ENCODE measurements at places on chromosomes 7 and 10.

- no peak for DNase-seq
Observed at GRCh38 chr7:63038987-63039386, 959.7 kb upstream of the ZNF722 start.

DNA sequence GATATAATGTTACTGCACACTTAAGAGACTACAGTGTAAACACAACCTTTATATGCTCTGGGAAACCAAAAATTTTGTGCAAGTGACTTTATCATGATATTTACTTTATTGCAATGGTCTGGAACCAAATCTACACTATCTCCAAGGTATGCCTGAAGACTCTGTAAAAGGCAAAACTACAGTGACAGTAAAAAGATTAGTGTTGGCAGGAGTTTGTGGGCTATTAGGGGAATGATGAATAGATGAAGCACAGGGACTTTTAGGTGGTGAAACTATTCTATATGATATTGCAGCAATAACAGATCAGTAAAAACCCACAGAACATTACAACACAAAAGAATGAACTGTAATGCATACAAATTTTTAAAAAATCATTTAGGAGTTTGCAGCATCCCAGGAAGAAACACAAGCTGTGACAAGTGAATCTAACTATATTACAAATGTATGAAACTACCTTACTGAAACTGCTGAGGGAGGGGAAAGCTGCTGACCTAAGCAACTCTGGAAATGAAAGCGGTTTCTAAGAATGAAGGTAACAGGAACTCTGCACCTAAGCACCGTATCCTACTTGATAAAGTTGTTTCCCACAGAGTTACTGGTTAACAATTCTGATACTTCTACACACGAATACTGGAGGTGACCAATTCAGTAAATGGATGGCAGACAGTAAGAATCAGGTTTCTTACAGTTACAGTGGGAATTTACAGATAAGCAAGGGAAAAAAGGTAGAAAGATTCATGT is 82.6 kb downstream of the ATE1 start:
- no peak for DNase-seq

DNA sequence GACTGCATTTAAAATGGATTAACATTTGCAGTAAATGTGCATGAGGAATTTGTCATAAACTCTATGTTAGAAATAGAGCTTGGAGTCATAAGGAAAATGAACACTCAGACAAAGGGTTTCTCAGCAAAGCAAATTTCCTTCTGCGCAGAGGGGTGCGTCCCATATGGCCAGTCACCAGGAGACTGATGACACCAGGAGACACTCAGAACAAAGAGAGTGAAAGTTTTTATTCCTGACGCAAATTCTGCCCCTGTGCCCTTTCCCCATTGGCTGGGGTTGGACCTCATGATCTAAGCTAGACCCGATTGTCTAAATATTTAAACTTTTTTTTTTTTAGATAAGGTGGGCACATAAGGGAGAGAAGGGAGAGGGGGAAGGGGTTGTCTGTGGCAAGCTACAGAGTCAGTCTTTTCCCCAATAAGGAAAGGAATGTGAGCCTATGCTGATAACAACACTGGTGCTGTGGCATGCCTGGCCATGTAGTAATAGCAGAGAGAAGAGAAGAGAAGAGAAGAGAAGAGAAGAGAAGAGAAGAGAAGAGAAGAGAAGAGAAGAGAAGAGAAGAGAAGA is 202.0 kb downstream of the POM121L12 start:
- no peak for DNase-seq

GRCh38 chr10:104099941-104100340 is 14.3 kb upstream of the COL17A1 start:
- no peak for DNase-seq

GRCh38 chr7:36967387-36967786 is 243.1 kb upstream of the AOAH start:
- DNase-seq: no peak

GRCh38 chr7:100546926-100547800 is 8.2 kb downstream of the AGFG2 start:
- DNase-seq: no peak

DNA sequence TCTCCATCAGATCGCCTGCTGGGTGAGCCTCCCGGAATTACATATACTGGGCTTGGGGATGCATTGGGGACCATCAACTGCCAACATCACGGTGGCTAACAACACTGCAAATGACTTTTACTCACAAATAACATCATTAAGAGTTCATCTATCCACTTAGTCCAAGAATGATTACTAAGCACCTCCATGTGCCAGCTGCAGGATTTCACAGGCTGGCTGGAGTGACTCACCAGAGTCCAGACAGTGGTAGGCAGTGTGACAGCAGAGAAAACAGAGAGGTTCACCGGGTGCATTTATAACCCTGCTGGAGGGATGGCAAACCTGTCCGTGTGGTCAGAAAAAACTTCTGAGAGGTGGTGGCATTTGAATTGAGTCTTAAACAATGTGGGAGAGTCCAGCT is 3.2 kb upstream of the IGFBP3 start:
- DNase-seq: no peak

- DNase-seq: no peak
Observed at GRCh38 chr7:142618655-142619351, 130.5 kb upstream of the PRSS1 start.

DNA sequence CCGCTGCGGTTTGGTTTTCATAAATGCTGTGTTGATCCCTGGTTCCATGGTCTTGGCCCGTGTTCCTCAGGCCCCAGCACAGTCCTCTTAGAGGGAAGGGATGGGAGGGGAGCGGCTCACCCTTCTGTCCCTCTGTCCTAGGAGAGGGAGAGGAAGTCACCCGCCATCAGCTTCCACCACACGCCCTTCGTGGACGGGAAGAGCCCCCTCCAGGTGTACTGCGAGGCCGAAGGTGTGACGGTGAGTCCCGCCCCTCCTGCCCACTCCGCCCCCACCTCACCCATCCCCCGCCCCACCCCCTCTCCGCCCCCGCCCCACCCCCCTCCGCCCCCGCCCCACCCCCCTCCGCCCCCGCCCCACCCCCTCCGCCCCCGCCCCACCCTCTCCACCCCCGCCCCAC is 37.5 kb upstream of the DPYSL4 start:
- DNase-seq: no peak

GRCh38 chr7:50779427-50779826 is 3.3 kb downstream of the GRB10 start:
- DNase-seq: no peak

DNA sequence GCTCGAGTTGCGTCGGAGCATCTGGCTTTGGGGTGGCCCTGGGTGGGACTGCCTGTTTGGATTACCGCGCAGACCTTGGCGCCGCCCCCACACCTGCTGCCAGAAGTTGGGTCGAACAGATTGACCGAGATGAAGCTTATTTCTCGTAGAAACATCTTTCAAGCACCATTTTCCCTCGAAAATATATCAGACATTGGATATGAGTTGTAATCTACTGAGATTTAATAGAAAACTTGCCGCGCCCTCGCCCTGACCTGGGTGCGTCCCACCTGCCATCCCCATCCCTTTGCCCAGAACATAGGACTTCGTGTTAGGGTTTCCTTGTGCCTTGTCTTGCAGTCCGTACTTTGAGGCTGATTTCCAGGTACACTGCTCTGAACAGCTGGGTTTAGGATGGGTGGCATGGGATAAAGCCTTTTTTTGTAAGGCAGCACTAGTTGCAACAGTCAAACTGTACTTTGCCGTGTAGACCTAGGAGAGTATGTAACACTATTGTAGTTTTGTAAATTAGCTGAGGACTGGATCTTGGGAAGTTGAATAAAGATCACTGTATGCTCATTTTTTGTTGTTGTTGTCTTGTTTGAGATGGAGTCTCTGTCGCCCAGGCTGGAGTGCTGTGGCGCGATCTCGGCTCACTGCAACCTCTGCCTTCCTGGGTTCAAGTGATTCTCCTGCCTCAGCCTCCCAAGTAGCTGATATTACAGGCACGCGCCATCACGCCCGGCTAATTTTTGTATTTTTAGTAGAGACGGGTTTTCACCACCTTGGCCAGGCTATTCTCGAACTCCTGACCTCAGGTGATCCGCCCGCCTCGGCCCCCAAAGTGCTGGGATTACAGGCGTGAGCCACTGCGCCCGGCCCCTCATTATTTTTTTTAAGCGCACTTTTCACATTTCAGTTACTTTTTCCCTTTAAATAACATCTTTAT is 978 bp downstream of the OGDH start:
- DNase-seq: no peak

DNA sequence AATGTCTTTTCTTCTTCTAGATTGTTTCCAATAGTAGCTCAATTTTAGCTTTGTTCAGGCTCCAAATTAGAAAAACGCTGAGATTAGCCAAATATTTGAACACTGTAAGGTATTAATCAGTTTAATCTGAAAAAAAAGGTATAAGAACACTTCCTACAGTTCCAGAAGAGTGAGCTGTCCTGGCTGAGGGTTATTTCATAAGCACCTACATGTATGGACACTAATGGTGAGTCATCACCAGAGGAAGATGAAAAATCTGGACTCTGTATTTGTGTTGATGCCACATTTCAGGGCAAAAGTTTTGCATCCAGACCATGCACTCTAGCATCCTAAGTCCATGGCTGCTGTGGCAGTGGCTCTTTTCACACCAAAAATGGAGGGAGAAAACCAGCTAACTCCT is 189.5 kb downstream of the ANKRD30A start:
- no peak for DNase-seq

DNA sequence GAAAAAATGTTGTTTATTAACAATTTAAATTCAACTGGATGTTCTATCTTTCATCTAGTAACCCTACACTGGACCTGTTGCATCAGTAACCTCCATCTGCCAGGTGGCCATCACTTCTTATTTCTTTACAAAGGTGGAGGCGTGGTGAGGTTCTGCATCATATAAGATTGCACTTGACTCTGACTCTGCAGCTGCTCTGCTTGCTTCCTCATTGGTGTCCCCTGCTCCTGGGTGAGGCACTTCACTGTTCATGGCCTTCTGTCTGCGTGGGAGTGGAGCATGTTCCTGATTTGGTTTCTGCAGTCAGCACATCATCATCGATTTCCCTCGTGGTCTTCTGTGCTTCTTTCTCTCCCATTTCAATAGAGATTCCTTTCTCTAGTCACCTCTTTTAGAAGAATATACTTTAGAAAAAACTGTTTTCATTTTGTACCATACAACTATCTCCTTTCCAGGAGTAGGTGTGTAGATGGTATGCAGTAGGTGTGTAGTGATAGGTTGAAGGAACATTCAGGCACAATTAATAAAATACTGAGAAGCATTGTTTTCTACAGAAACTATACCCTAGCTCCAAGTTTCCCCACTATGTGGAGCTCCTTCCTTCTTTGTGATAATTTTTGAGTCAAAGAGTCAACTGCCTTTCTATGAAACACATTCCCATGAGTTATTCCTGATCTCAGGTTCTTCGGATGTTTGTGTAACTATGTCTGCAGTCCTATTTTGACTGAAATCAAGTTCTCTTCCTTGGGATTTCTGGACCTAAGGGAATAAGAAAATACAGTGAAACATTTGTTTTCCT is 231.7 kb upstream of the CNTNAP2 start:
- DNase-seq: no peak

DNA sequence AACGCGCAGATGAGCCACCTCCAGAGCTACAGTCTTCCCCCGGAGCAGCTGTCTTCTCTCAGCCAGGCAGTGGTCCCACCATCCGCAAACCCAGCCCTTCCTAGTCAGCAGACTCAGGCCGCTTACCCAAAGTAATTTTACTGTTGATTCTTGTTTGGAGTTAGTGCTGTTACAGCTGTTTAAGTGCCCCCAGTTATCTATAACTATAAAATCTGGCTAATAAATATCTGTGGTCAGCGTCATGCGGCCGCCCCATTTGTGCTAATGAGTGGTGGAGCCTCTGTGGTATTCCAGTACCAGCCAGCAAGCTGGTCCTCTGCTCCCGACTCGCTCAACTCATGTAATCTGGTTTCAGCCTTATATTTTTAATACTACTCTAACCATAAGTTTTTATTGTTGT is 43.2 kb upstream of the TMEM236 start:
- no peak for DNase-seq

DNA sequence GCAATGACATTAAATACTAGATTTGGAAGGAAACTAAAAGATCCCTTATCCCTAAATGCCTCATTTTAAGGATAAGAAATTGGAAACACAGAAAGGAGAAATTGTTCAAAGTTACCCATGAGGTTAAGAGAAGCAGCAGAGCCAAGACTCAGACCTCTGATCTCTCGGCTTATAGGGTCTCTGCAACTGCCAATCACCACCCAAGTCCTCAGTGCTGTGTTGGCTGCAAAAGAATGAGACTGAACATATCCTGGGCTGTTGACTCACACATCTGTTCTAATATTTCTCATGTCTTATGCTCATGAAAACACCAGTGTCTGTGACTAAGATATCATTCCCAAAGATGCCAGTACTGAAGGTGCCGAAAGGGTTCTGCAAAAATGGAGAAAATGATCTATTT is 153.3 kb downstream of the XPNPEP1 start:
- no peak for DNase-seq
